ENCODE measurements at places on chromosomes 5 and 9.

DNA sequence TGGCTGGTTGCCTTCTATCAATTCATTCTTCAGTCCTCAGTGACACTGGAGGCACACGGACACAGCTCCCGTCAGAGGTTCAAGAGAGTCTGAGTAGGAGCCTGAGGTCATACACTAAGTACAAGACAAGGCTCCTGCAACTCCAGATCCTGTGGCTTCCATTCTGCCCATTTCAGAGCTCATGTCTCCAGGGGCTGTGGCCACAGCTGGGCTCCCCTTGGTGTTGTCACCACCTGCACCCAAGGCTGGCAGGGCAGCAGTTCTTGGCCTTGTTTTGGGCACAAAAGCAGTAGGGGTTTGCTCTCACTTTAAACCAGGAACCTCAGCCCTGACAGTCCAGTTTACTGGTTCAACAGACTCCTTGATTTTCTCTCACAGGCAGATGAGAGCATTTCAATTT is 189.6 kb downstream of the ICE1 start:
- no peak for DNase-seq

DNA sequence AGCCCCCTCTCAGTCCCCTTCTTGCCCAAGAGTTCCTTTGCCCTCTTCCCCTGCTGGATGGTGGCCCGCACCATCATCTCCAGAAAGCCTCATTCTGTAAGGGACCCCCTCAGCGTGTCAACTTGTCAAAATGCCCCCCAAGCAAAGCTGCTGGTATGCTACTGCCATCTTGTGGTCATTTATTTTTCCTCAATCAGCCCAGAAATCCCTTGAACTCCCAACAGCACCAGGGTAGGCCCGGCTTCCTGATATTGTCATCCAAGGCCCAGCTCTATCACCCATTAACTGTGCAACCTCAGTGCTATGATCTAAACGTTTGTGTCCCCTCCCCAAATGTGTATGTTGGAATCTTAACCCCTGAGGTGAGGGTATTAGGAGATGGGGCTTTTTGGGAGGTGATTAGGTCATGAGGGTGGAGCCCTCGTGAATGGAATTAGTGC is 53.2 kb upstream of the FBXW11 start:
- peak; percentile 6 for DNase-seq

DNA sequence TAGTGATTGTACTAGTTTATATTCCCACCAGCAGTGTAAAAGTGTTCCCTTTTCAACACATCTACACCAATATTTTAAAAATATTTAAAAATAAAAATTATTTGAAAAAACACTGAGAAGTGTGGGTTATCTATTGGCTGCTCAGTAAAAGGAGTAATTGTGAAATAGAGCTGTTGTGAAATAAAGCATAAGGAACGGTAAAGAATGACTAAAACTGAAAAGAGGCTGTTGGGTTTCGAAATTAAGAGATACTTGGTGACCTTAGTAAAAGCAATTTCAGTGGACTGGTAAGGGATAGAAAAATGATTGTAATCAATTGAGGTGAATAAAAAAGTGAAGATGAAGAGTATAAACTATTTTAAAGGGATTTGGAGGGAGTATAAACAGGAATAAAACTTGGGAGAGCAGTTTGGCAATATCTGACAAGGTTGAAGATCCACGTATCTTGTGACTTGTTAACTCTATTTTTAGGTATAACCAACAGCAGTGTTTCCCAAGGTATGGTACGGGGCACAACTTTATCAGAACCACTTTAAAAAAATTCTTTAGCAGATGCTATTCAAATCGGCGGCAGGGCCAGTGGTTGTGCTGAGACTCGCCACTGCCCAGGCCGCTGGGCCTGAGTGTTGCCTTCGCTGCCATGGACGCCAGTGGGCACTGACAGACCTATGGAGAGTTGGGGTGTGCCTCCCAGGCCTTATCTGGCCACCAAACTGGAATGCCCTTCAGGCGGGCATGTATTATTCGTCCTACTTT is 63.3 kb downstream of the TMEM38B start:
- DNase-seq = no peak

DNA sequence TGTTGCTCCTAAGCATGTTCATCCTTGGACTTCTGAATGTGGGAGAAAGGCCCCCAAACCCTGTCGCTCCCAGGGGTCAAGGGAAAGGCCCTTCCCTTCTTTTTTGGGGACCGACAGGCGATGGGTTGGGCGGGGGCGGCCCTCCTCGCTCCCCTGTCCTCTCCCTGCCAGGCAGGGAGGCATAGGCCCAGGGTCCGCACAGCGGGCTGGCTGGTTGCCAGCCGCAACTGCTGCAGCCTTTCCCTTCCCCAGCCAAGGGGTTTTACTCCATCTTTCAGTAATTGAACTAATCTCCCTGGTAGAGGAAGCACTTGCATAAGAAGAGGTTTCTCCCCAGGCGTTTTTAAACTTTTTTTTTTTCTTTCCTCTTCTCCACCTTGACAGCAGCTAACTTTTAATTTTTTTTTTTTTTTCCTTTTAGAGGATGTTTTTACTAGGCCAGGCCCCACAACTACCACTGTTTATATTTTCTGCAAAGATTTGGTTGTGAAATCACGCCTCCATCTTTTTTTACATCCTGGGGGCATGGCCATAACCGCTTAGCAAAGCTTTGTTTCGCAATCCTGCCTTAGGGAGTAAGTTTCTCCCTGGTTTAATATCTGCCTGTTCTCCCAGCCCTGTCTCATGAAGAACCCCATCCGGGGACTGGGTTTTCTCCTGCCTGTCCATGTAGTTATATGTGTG is 216.9 kb upstream of the ZNF608 start:
- no peak for DNase-seq

GRCh38 chr5:134445856-134446818 is 34.5 kb upstream of the CDKN2AIPNL start:
- no peak for DNase-seq

GRCh38 chr5:79759436-79759835 is 69.8 kb downstream of the CMYA5 start:
- DNase-seq = no peak

DNA sequence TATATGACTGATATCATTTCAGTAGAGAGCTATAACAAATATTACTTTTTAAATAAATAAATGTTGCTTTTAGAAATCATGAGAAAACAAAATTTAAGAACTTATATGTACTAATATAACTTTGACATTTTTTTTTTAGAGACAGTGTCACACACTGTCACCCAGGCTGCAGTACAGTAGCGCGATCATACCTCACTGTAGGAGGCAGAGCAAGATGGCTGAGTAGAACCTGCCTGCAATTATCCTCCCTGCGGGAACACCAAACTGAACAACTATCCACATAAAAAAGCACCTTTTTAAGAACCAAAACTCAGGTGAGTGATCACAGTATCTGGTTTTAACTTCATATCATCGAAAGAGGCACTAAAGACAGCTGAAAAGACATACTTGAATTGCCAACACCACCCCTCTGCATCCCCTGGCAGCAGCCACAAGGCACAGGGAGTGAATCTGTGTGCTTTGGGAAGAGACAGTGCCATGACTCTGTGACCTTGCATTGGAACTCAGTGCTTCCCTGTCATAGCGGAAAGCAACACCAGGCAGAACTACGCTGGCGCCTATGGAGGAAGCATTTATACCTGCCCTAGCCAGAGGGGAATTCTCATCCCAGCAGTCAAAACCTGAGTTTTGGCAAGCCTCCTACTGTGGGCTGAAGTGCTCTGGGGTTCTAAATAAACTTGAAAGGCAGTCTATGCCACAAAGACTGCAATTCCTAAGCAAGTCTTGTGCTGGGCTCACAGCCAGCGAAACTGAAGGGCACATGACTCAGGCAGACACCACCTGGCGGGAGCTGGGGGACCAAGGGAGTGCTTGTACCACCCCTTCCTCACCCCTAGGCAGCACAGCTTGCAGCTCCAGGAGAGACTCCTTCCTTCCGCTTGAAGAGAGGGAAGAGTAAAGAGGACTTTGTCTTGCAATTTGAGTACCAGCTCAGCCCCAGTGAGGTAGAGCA is 142.7 kb downstream of the FBXL17 start:
- no peak for DNase-seq

DNA sequence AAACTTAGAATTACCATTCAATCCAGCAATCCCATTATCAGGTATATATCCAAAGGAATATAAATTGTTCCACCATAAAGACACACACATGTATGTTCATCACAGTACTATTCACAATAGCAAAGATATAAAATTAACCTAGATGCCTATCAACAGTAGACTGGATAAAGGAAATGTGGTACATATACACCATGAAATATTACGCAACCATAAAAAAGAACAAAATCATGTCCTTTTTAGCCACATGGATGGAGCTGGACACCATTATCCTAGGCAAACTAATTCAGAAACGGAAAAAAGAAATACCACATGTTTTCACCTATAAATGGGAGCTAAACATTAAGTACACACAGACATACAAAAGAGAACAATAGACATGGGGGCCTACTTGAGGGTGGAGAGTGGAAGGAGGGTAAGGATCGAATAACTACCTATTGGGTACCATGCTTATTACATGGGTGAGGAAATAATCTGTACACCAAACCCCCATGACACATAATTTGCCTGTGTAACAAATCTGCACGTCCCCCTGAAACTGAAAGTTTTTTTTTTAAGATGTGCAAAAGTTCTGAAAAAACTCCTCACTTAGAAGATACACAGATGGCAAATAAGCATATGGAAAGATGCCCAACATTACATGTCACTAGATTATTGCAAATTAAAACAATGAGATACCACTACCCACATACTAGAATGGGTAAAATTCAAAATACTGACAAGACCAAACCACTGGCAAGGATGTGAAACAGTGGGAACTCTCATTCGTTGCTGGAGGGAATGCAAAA is 313.0 kb upstream of the CD180 start:
- DNase-seq = no peak

DNA sequence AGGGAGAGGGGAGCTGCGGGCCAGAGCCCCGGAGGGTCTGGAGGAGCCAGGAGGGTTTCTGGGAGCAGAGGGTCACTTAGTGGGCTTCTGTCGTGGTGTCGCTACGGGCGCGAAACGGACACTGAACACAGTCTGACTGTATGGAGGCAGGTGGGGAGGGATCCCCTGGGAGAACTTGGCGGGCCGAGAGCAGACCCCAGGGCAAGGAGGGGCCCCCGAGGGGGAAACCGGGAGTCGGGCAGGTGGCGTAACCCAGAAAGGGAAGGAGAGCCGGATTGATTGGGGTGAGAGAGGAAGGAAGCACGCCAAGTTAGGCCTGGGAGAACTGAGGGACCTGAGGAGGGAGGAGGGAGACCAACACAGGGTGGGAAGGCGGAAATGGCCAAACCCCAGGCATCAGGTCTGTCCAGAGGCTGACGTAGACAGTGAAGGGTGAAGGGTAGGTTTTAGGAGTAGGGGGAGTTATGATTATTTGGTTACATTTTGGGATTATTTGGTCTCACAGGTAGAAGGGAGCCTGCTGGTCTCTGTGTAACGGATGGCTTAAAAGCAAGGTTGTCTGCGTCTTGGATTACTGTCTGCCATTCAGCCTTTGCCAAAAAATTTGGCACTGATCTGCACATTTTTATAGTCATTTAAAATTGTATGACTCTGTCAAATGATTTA is 3.3 kb upstream of the MSMP start:
- peak; percentile 78 for DNase-seq

DNA sequence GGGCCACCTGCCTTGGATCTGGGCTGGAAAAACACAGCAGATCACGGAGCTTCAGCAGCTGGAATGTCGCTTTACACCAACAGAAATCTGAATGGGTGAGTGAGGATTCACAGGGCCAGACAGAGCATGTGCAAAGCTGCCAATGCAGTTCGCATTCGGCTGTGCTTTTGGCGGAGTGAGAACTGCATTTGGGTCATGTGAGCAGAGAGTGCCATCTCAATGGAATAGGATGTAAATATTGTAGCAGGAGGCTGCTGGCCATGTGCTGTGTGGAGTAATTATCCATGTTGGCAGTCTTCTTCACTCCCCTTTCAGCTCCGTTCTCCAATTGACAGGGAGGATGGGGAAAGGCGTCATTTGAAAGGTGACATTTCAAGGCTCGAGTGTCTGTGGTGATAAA is at the start of gene ANKRD55:
Gene ANKRD55, minus strand, starts transcription at position 101 of the 400 bp plus-strand sequence. CDS start 417 bp downstream, outside the sequence.
- no peak for DNase-seq

Data from NCI-H526 (cell line).